ENCODE measurements at places on chromosomes 5 and 9.

DNA sequence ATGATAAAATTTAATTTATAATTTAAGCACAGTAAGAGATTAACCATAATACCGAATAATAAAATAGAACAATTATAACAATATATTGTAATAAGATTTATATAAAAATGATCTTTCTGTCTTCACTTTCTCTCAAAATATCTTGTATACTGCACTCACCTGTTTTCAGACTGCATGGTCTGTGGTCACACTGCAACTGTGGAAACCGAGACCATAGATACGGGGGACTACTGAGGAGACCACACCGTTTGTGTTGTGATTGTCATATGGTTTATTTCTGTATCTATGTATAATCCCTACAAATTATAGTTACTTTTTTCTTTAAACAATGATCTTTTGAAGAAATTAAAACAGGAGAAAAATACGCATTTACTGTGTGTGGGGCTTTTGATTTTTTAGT, 78.8 kb upstream of the TNFAIP8 start:
- no peak for DNase-seq

DNA sequence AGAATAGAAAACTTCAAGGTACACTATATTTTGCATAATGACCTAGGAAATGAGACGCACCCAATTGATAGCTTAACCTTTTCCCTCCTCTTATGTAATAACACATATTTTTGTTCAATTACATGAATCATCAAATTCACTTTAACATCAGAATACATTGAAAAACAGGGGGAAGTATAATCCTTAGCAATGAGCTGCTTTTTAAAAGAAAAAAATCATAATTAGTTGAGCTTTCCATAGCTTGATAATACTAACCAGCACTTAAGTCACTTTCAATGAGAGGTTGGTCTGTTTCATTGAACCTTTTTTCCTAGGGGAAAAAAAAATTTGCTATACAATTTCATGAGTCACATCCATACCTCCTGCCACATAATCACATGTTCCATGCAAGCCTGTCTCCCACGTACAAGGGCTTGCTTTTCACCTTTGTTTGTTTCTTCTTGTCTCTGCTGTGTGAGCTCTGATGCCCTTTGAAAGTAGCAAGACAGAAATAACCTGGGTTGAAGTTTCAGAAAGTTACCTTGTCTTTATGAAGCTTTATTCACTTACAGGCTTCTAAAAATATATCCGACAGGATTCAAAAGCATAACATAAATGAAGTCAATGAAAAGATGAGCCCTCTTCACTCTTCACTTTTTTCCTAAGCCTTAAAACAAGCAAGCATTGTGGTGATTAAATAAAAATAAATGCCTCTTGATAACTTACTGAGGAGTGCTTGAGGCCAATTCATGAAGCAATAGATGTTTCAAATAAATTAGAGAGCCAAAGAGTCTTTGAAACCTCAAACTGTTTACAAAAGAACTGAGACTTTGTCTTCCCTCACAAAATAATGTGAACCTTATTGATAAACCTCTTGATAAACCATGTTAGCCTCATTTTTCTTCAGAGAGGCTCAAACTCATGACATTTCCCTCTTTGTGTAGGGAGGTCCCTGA, 108.5 kb downstream of the FEM1C start:
- no peak for DNase-seq

DNA sequence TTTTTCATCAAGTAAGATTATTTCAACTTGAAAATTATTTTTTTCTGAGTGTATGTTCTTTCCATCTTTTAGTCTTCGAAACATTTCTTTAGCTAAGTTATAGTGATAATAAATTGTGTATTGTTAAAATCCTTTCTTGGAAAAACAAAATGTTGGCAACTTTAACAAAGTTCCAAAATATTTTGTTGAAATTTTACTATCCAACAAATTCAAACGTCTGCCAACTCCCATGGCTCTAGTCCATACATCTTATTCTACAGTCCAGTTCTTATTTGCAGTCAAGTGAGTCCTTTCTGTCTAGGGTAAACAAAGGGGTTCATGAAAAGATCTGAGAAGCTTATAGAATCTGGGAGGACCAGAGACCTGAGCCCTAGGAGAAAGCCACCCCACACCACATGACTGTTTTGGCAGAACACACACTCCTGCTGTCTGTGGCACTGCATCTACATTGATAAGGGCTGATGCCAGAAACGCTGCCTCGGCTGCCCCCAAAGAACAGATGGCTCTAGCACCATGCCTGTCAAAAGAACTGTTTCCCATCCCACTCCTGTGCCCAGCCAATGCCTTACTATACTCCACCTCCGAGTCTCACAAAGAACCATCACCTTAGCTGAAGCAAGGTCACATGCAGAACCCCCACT, 47.5 kb downstream of the FEM1C start:
- DNase-seq: no peak

- no peak for DNase-seq
Measured at GRCh38 chr9:106717686-106718085, 145.3 kb upstream of the ZNF462 start.

DNA sequence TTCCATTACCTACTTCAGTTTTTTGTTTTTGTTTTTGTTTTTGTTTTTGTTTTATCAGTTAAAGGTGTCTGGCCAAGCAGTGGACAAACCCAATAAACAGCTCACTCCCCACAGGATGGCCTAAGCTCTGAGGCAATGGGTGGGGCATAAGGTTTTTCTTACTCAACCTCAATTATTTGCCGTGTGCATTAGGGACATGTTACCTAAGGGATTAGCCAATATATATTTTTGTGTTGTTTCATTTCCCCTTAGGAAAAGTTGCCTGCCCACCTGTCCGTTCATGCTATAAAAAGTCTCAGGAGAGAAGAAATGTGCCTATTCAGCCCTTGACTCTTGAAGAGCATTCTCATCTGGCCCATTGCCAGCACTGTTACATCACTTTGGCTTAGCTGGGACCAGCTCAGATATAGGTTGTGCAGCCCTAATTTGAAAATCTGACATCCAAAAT, 7.3 kb downstream of the SH3RF2 start:
- no peak for DNase-seq

- no peak for DNase-seq
Measured at GRCh38 chr5:155461304-155461703, 447.7 kb downstream of the KIF4B start.

- DNase-seq: no peak
Measured at GRCh38 chr5:103953601-103954382, 391.2 kb upstream of the NUDT12 start.

DNA sequence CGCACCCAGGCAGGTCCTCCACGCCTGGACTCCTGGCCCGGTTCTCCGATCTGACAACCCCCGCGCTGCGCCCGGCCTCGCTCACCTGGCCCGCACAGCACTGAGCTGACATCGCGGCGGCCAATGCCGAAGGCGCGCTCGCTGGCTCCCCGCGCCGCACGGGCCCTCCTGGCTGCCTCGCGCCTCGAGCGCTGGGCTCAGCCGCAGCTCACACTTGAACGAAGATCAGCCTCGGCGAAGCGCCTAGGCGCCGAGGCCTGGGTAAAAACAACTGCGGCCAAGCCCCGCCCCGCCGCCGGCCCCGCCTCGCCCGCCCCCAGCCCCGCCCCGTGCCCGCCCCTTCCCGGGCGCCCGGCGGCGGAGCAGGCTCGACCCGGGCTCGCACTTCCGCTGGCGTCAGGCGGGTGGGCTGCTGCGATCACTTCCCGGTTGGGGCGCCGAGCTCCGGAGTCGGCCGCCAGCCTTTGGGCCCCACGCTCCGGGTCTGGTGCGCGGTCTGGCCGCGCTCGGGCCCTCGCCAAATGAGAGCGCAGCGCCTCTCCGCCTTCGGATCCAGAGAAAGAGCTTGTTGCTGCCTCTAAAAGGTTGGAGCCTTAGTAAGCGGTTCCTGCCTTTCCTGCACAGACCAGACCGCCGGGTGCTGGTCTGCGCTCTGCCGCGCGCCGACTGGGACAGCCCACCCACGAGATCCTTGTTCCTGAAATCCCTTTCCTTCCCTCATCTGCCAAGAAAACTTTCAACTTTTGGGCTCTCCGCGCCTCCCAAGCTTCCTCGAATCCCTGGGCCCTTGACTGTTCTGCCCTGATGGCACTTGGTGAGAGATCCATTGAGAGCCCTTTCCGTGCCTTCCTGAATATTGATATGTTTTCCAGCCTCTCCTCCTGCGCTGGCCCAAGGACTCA, at the start of gene SERINC5:
Gene SERINC5, minus strand, starts transcription at position 238 of the 902 bp plus-strand sequence. Its CDS starts 126 bp downstream, at position 112.
- peak; percentile 76 for DNase-seq

- no peak for DNase-seq
Measured at GRCh38 chr5:61167382-61167781, 5.1 kb upstream of the SMIM15 start.

DNA sequence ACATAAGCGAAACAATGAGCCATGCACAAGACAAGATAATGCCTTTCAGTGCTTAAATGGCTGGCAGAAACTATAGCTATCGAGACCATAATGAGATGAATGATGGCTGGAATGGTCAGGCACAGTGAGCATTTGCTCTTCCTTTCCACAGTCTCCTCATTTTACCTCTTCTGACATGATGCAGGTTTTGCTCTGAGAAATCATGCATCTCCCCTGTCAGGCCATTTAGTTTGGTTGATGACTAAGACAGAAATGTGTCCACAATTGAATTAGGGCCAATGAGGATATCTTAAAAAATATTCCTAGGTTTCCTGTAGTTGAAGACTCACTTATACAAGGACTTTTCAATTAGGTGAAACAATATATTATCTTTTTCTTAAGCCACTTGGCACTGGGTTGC, 475.1 kb downstream of the TMEM232 start:
- no peak for DNase-seq

DNA sequence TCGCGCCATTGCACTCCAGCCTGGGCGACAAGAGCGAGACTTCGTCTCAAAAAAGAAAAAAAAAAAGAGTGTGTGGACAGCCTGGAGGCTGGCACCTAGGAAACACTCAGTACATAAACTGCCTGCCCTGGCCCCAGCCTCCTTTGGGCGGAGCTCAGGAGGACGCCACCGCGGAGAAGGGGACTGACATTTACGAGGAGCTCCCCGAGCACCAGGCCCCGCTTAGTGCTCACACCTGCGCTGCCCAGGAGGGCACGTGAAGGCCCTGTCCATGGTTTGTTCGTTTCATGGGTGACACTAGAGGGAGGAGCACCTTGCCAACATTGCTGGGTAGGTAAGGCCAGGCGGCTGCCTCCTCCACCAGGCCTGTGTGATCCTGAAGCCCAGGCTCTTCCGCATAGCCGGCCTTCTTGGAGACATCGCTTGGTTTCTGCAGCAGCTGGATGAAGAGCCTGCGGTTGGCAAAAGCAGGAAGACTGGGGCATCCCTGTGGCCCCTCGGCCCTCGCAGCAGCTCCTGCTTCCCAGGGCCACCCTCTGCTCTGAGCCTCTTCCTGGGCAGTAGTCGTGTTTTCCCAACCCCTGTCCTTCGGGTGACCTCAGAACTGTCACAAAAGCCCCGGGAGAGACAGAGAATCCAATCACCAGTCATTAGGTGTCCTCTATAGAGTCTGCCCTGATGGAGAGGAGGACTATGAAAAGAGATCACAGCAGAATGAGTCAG, 26.2 kb upstream of the LAMC3 start:
- no peak for DNase-seq

DNA sequence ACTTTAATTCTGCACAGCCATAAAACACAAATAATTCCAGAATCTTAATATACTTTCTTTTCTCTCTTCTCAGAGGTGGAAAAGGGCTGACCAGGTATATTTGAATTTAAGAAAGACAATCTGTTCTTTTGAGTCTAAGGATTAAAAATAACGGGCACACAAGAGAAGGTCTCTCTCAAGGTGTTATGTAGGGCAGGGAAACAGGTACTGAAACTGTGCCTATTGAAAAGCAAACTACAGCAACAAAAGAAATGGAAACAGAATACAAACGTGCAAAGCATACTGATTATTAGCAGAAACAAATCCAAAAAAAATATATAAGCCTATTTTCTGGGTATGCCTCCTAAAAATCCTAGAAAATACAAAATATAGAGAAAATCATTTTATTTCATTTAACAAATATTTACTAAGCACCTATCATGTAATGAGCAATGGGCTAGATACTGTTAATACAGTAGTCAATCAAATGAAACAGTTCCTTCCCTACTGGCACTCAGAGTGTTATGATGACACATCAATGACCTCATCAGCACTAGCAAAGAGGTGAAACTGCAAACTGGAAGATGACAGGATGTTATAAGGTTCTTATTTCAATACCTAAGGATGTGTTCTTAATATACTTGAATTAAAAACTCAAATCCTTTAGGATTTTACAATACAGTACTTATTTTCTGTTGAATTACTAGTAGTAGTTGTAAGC, 87.7 kb downstream of the AUH start:
- no peak for DNase-seq

GRCh38 chr5:122076669-122077365, 1.2 kb downstream of the LOX start:
- no peak for DNase-seq

DNA sequence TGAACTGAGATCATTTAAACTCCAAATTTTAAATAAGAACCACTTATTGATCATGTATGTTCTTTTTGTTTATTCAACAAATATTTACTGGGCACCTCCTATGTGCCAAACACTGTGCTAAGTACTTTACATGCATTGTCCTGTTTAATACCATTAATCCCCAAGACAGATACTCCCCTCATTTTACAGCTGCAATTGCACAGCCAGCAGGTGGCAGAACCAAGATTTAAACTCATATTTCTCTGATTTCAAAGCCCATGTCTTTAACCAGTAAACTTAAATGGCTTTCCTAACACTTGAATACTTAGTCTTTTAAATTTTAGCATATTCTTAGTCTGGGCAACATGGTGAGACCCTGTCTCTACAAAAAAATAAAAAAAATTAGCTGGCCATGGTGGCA, 43.4 kb upstream of the KIAA1958 start:
- DNase-seq: no peak

- DNase-seq: no peak
Measured at GRCh38 chr9:109186857-109187520, 19.9 kb upstream of the FRRS1L start.

DNA sequence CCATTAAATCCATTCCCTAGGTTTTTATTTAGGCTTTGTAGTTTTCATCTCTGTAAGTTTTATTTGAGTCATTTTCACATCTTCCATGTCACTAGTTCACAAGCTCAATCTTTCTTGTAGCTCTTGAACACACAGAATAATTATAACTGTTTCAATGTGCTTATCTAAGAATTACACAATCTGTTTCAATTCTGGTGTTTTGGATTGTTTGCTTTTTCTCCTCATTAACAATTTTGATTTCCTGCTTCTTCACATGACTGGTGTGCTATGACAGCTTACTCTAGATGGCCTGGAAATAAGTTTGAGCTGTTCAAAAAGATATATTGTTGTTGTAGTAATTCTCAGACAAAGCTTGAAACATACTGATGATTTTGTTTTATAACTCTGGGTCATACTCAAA, 1974.1 kb upstream of the NUDT12 start:
- no peak for DNase-seq

DNA sequence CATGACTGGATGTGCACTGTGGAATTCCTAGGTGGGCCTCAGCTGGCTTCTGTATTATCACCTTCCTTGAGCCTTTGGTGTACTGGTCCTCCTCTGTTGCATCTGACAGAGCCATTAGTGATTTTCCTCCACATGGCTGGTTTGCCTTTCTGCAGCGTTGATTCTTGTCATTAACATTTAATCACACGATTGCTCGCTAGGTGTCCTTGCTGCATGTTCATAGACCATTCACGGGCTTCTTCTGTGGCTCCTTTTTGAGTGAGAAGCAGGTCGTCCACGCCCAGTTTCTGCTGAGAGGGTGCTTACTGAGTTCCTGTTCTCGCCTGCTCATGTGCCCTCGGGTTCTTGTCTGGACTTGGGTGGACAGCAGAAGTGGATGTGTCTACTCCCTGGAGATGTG, 29.3 kb downstream of the ADAMTS16 start:
- DNase-seq: no peak

- DNase-seq: no peak
Measured at GRCh38 chr5:53035868-53036381, 46.8 kb downstream of the ITGA2 start.

GRCh38 chr5:41708604-41708940, 161.7 kb downstream of the OXCT1 start:
- DNase-seq: no peak
